ENCODE measurements at places on chromosomes 7 and 10.

DNA sequence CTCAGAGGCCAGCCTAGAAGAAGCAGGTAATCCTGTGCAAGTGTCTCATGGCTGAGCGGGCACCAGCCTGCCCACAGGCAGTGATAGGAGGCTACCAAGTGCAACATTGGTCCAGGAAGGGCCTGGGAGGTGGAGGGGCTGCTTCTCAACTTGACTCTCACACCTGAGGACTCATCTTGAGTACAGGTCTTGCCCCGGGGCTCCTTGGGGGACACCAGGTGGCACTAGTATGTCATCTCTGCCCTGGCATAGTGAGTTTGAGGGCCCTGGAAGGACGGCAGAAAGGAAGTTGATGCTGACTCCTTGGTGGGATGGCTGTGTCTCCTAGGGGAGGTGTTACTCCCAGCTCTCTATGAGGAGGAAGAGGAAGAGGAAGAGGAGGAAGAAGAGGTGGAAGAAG, 2.3 kb downstream of the CCDC136 start:
- no peak for DNase-seq

DNA sequence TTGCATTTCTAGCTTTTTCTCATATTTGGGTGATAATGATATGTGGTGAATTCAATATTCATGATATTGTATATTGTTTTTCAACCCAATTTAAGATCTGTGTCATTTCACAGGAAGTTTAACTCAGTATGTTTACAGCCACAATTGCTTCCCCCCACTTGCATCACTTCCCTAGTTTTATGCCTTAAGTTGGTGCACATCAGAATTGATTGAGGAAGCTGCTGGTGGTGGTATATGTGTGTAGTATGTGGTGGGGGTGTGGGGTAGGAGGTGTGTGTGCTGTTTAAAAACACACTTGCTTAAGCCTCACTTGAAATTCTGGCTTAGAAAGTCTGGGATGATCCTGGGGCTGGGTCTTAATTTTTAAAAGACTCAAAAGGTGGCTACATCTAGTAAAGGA, 245.1 kb upstream of the AOAH start:
- peak; percentile 39 for DNase-seq

- no peak for DNase-seq
Measured at GRCh38 chr10:129605986-129606518, 139.0 kb downstream of the MGMT start.

DNA sequence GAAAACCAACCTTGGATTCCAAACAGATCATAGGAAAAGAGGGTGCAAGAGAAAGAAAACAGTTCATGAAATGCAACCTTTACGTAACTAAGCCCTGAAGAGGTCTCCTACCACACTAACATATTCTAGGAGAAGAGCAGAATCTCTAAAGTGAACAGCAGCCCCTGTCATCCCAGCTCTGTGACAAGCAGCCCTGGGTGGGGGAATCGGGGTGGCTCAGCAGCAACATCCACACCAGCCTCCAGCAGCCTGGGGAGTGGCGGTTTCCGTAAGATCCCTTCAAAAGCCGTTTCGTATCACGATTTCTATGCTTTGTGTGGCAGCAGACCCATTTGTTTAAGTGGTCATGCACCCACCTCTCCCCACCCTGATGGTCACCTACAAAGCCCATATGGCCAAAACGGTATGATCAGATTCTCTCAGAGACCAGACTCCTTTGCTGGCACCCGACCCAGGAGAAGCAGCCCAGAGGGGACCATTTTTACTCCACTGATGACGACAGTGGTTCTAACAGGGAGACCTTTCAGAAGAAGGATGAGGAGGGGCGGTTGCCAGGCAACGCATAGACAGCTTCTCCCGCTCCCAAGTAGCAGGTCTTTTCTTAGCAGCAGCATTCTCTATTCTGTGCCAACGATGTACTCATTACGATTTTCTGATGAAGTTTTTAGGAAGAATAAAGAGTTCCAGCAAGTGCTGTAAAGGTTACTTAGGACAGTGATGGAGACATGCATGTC, 300.6 kb downstream of the DNAJB6 start:
- DNase-seq = no peak

GRCh38 chr10:6108631-6109443, 20.0 kb downstream of the RBM17 start:
- DNase-seq = peak; percentile 67

GRCh38 chr7:16268821-16269768, 152.2 kb downstream of the CRPPA start:
- no peak for DNase-seq

- no peak for DNase-seq
Measured at GRCh38 chr10:90321132-90321816, 536.6 kb downstream of the HTR7 start.

GRCh38 chr7:18338910-18339523, 156.5 kb upstream of the HDAC9 start:
- DNase-seq = no peak

DNA sequence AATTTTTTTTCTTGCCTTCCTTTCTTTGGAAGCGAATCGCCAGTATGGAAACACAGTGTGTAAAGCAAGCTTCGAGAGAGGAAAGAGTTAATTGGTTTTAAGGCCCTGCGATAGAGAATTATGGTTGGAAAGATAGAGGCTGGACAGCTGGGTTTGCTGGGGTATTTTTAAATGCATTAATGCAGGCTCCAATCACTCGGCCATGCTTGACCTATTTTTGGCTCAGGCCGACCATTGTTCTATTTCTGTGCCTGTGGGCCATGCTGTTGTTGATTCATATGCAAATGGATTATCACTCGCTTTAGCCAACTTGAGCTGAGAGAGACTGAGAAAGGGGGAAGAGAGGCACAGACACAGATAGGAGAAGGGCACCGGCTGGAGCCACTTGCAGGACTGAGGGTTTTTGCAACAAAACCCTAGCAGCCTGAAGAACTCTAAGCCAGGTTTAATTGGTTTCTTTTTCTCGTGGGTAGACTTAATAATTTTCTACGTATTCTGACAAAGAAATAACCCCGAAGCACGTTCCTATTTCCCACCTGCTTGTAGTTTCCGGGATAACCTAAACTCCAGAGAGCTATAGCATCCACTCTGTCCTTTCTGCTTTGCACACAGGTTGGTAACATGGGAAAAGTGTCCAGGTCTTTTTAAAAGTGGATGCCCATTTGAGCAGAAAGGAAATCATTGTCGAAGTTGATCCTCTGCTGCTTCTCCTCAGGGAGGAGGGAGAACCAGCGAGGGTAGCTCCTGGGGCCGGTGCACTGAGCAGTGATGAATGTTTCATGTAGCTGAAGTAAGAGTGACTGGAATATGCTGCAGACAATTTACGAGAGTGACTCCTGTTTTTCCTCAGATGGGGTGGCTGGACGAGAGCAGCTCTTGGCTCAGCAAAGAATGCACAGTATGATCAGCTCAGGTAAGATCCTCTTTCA, at the start of gene HDAC9:
Gene HDAC9, plus strand, starts transcription at position 338 of the 929 bp plus-strand sequence. Its CDS starts 554 bp downstream, at position 892.
- DNase-seq = no peak

- DNase-seq = no peak
Measured at GRCh38 chr10:129075508-129075907, 391.5 kb upstream of the MGMT start.

GRCh38 chr7:102834466-102834865, 78.3 kb upstream of the LRRC17 start:
- no peak for DNase-seq

DNA sequence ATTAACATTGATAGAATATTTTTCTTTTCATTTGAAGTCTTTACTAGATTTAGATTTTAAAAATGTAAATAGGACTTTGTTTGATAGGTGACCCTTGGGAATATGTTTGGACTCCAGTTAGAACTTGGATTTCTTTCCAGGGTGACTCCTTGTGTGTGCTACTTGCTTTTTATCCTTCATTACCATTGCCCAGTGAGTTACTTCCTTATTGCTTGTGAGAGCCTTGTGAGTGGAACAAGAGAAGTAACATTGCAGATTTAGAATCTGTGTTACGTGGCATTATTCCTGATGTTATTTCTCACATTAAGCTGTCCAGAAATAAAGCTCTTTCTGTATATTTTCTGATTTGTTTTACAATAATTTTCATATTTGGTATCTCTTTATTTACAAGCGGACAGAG, 128.0 kb upstream of the LRGUK start:
- no peak for DNase-seq

Measured in CD4-positive, alpha-beta T cell treated with Interleukin-1 beta for 1 hour (primary cell).